Epithelial cell of esophagus (primary cell): ENCODE measurements at places on chromosomes 2 and 18.

DNA sequence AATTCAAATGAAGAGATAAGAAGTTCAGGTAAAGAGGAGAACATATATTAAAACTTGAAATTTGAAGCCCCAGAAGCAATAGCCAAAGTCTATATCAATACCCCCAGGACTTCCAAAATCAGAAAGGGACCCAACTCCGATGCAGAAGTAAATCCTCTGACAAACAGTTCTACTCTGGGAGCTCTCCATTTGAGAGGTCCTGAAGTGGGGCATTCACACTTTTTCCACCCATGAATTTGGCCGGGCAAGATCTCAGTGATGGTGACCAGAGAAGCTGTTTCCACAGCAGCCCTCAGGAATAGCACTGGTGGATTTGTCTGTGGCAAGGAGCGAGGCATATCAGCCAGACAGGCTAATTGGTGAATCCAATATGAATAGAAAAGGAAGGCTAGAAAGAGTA lies 313.6 kb upstream of the MC4R start:
- no peak for DNase-seq

GRCh38 chr2:237072067-237072931 lies 13.4 kb upstream of the COPS8 start:
- peak; percentile 68 for DNase-seq

- DNase-seq: peak; percentile 30
Observed at GRCh38 chr2:201831469-201831868, 25.1 kb downstream of the CDK15 start.

GRCh38 chr18:74291472-74291770 lies 342 bp downstream of the CYB5A start:
- DNase-seq: no peak

DNA sequence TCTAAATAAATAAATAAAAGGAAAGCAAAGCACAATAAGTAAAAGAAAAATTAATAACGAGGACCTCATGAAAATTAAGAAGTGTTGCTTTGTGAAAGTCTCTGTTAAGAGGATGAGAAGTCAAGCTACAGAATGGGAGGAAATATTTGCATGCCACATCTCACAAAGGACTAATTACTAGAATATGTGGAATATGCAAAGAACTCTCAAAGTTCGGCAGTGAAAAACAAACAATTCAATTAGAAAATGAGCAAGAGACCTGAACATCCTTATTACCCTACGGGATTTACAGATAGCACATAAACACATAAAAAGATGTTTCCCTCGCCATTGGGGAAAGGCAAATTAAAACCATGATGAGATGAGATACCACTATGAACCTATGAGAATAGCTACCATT lies 23.3 kb downstream of the CYP26B1 start:
- no peak for DNase-seq
